ENCODE measurements at places on chromosomes 11 and 22.

DNA sequence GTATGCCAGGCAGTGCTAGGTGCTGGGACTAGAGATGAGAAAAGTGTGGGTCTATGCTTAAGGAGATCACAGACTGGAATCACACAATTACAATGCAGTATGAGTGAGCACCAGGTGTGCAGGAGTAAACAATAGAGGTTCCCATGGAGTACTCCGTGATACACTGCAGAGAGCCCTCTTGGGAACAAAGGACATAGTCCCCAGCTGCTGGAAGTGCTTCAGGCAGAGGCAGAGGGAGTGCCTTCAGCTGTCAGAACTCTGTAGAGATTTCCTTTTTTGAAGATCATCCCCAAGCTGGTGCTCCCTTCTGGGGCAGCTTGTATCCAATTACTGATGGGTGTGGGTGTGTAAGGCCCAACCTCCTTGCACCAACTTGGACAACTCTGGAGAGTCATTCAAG, 143.5 kb upstream of the PLET1 start:
- DNase-seq, result no peak

DNA sequence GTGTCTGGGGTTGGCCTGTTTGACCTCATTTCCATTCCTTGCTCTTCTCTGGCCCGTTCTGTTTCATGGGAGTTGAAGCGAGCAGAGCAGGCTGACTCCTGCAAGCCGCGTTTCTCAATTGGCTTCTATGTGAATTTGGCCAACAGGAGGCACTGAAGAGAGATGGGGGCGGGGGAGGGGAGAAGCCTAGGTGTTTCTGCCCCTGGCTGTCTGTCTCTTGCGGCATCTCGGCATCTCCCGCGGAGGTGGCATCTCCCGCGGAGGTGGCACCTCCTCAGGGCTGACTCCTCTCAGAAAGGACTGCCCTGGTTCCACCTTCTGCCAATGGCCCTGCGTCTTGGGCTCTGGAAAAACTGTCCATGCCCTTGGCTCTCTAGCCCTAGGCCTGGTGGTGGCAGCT, 125.6 kb upstream of the CSNK2A3 start:
- DNase-seq, result no peak

GRCh38 chr11:94201004-94201465, 72.4 kb downstream of the PANX1 start:
- DNase-seq, result no peak

- DNase-seq, result no peak
Measured at GRCh38 chr11:128424851-128425285, 162.5 kb downstream of the ETS1 start.

- DNase-seq, result no peak
Measured at GRCh38 chr11:43541993-43542392, 138.5 kb upstream of the HSD17B12 start.

All from CD4-positive, alpha-beta T cell treated with Interleukin-10 for 1 hour (primary cell).